ENCODE measurements at places on chromosomes 1 and 21.

- no peak for DNase-seq
These were observed 14.6 kb upstream of the PKP1 start for GRCh38 chr1:201268604-201269151.

DNA sequence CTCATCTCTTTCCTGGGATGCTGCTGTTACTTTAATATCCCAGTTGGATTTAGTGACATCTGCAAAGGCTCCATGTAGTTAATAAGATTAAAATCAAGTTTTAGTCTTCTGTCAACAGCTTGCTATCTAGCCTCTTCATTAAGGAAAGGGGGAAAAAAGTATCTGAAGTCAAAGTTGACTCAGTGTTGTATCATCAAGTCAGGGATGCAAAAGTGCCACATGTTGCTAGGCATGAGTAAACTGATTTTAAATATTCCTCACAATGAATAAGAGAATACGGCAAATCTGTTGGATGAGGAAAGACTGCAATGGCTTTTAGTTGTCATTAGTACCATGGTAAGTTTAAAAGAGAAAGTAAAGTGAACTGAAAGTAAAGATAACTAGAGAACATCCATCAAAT, 383.2 kb upstream of the ZRANB2 start:
- DNase-seq = no peak

- DNase-seq = no peak
These were observed 37.2 kb upstream of the TNFRSF1B start for GRCh38 chr1:12129624-12130023.

DNA sequence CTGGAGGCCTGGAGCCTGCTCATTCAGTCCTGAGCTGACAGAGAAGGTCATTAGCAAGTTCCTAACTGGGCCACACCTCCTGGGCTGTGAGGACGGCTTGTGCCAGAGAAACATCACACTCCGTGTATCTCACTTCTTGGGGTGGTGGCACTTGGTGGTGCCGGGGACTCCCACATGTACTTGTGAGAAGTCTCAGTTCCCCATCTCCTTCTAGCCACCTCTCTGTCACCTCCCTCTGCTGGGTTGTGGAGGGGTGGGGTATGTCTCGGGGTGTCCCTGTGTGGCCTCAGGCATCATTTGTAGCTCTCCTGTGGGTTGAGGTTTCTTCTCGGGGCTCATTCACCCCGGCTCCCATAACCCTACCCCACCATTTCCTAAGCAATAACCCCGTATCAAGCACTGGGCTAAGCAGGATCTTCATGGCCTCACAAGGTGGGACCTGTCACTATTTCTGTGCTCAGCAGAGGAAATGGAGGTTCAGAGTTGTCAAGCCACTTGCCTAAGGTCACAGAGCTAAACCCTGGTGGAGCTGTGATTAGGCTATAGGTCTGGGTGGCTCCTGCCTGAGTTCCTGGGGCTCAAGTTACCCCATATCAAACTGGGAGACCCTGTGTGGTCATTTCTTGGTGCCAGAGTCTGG, 62.5 kb downstream of the UBIAD1 start:
- DNase-seq = no peak

DNA sequence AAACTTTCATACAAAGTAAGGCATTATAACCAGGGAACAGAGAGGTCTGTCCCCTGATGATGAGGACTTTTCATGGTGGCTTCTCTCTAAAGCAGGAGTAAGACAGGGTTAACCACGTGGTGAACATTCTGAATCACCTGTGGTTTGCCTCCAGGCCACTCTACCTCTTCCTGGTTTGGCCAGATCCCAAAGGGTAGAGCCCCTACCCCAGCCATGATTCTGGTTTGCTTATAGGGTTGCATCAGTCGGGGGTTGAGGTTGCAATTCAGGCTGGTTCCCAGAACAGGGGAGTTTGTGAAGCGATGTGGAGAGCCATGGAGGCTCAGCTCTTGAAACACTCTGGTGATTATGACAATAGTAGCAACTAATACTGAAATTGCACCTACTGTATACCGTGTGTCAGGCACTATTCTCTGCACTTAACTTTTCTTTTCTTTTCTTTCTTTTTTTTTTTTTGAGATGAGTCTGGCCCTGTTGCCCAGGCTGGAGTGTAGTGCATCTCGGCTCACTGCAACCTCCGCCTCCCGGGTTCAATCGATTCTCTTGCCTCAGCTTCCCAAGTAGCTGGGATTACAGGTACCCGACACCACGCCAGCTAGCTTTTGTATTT, 8.3 kb downstream of the CNR2 start:
- no peak for DNase-seq

DNA sequence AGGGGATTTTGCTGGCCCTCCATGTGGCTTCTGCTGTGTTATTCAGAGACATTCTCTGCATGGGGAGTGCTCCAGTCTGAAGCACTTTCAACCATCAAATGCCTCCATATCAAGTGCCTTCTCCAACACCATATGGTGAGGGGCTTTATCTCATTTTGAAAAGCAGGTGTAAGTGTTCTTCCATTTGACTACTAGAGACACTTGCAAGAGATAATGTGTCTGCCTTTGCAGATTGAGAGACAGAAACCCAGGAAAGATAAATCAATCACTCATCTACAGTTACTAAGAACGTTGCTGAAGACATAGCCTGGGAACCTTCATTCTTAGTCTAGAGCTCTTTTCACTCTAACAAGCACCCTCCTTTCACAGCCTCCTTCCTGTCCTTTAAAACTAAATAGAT, 29.5 kb upstream of the REG4 start:
- no peak for DNase-seq

DNA sequence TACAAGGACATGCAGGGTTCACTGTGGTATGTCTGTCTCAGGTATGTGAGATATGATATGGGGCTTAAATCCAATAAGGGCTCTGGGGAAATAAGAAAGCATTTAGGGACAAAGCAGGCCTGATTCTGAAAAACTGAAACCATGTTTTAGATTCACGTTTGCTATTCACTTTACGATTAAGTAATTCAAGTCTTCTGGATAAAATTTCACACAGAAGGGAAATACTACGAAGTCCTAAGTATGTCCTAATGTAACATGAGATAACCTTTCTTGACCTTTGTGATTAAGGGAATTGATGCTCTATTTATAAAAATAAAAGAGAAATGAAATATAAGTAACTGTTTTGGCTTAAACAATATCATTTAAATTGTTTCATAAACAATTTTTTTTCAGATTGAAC, 55.4 kb downstream of the HNRNPR start:
- no peak for DNase-seq

- no peak for DNase-seq
These were observed 282 bp upstream of the LYPLAL1 start for GRCh38 chr1:219173434-219173757.

GRCh38 chr1:211843507-211844298, 13.1 kb upstream of the LPGAT1 start:
- no peak for DNase-seq

DNA sequence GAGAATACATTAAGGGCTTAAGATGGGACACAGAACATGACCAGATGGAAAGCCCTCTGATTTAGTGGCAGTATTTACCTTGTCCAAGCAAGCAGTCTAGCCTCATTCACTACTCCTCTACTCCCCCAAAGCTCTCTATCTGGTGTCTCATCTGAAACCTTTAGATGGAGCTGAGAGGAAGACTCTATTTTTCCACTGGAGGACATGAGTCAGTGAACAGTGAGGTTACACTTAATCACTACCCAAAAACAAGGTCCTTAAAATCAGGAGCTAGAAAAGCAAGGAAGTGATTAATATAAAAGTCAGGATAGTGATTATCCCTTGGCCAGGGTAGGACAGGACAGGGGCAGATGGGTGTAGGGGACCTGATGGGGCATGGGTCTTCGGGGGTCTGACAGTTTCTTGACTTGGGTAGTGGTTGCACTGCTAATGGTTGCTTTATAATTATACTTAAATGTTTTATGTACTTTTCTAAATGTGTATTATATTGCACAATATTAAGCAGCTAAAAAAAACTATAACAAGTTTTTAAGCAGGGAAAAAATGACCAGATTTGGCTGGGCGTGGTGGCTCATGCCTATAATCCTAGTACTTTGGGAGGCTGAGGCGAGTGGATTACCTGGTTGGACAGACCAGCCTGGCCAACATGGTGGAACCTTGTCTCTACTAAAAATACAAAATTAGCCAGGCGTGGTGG, 3.0 kb downstream of the PTPN22 start:
- no peak for DNase-seq

DNA sequence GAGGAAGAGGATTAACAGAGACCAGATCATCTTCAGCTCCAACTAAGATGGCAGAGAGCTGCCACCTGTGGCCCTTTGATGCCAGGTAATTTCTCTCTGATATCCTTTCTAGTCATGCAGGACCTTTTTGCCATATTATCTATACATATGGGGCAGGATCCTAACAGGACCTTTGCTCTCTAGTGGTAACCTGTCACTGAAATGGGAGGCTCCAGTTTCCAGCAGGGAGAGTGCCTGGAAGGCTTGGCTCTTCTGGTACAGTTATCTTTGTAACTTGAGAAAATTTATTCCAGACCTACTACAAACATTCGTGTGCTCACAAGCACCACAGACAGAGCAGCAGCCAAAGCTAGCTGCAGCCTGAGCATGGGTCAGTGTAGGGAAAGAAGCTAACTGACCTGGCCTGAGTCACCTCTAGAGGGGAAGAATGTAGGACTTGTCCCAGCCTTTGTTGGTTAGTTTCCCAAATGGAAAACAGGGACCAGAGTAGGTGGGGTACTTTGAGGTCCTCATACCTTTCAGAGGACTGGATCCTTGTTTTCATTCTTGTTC, 86.5 kb upstream of the MACF1 start:
- no peak for DNase-seq

- no peak for DNase-seq
These were observed 35.1 kb upstream of the JUN start for GRCh38 chr1:58818976-58819375.

DNA sequence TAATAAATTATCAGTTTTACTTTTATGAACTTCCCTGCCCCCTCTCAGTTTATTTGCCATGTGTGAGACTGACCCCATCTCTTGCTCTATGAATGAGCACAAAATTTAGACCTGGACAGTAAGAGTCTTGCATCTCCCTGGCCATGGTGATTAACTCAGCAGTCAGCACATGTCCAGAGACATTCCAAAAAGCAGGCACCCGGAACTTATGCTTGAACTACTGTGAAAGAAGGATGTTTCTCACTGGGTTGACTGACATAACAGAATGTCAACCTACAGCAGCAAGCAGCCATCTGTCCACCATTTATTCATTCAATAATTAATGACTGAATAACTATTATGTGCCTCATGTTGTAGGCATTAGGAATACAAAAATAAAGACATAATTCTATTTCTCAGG, 11.3 kb upstream of the SEC16B start:
- no peak for DNase-seq

DNA sequence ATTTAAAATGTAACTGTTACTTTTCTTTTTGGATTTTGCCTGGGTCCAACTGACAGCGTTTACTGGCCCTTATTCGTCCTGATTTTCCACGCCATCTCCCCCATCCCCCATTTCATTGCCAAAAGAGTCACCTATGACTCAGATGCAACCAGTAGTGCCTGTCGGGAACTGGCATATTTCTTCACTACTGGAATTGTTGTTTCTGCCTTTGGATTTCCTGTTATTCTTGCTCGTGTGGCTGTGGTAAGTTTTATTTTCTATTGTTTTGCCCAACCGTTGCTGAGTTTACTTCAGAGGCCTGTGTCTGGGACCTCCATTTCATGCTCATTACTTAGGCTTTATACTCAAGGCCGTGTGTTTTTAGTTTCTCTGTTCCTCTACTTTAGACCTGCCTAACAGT, 9.3 kb downstream of the LEPR start:
- DNase-seq = no peak

- no peak for DNase-seq
These were observed 13.0 kb upstream of the KLHDC8A start for GRCh38 chr1:205369701-205370123.

- peak; percentile 30 for DNase-seq
These were observed 49.9 kb upstream of the CLIC4 start for GRCh38 chr1:24695202-24695974.

GRCh38 chr1:211525101-211525676, 33.2 kb upstream of the RD3 start:
- DNase-seq = no peak

GRCh38 chr1:39845569-39846566, 37.4 kb downstream of the TRIT1 start:
- peak; percentile 86 for DNase-seq

DNA sequence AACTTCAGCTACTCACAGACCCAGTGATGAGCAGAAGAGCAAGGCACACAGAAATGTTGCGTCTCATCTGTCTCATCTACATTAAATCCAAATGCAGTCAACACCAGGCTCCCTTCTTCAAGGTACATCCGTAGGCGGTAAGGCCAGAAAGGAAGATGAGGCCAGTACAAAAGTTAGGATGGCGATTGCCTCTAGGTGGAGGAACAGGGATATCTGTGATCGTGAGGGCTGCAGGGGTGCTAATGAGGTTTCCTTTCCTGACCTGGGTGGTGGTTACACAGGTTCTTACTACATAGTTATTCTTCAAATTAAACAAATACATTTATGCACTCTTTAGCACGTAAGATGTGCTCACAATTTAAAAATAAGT, 1.4 kb upstream of the MYBPH start:
- no peak for DNase-seq

- peak; percentile 10 for DNase-seq
These were observed 51.8 kb upstream of the FAM89A start for GRCh38 chr1:231091831-231092301.

GRCh38 chr1:97137862-97138514, 416.4 kb downstream of the PTBP2 start:
- DNase-seq = no peak

DNA sequence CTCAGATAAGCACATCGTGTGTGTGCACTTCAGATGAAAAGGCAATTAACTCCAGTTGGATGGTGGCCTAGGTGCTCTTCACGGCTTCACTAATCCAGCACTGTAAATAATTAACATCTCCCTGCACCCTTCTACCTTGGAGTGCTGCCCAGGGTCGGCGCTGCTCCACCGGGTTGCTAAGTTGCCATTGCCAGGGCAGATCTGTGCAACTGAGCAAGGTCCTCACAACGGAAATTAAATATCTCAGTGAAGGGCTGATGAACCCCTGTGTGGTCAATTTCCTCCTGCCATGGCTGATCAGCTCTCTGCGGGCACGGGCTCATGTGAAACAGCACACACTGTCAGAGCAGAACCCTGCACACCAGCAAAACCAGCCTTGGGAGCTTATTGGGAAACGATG, 63.2 kb downstream of the SYDE2 start:
- no peak for DNase-seq

- DNase-seq = peak; percentile 85
These were observed 18.4 kb upstream of the CDCA8 start for GRCh38 chr1:37673920-37674319.

GRCh38 chr21:46211786-46212720, 16.5 kb downstream of the LSS start:
- DNase-seq = no peak

- DNase-seq = no peak
These were observed 70.8 kb upstream of the FMN2 start for GRCh38 chr1:240020871-240021270.

- DNase-seq = no peak
These were observed 108.0 kb downstream of the DNM3 start for GRCh38 chr1:171949316-171949715.

DNA sequence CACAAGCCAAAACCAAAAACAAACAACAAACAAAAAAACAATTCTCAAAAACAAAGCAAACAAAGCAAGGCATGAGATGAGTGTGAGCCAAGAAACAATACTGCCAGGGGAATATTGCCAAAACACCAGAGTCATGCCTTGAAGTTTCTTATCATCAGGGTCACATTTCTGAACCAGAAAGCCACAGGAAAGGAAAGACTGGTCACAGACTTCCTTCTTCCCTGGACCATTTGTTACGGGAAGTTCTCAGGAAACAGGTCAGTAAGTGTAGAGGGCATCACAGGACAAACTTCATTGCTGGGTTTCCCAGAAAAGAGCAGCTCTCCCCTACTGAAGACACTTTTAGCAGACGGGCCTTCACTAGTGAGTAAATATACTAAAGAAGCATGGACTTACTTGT, 191.2 kb downstream of the GABPA start:
- no peak for DNase-seq

Data from CD4-positive, alpha-beta memory T cell (primary cell).